ENCODE measurements at places on chromosomes 12 and 14.
A peak's percentile ranks its signal among the peaks of the same experiment; 100 is the strongest.

DNA sequence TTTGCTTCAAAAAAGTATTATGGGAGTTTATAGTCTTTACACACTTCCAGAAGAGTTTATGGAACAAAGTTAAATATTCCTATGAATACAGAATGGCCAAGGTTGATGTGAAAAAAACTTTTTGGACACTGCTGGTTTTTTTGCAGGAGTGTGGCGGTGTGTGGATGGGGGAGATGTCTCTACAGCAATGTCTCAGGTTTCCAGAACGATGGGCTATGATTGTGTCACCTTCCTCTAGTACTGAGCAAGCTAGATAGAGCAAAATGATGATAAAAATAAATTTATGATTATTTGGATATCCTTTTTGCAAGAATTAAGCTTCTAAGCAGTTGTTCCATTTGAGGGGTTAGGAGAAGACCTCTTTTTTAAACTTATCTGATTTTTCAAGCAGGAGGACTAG, 37.9 kb downstream of the FBXO34 start:
- no peak for DNase-seq

- peak; percentile 40 for DNase-seq
Observed at GRCh38 chr12:29148911-29149690, at the start of gene FAR2. Gene FAR2 (plus strand): TSS chr12:29149278. CDS start chr12:29270450, 121,172 bp downstream.

- DNase-seq = no peak
Observed at GRCh38 chr12:19238540-19238939, 109.0 kb downstream of the PLEKHA5 start.

GRCh38 chr12:92628476-92628875, 74.3 kb upstream of the PLEKHG7 start:
- peak; percentile 42 for DNase-seq

- no peak for DNase-seq
Observed at GRCh38 chr12:71157601-71158233, at the start of gene TSPAN8. Gene TSPAN8 (minus strand): TSS chr12:71157999. CDS start chr12:71157678, 321 bp downstream.

- DNase-seq = no peak
Observed at GRCh38 chr14:68678471-68678870, 114.4 kb downstream of the ZFP36L1 start.

- DNase-seq = no peak
Observed at GRCh38 chr12:125633686-125634085, 568.5 kb downstream of the AACS start.

- DNase-seq = peak; percentile 57
Observed at GRCh38 chr12:53743266-53744129, 8.3 kb downstream of the CISTR start.
